ENCODE measurements at places on chromosomes 6 and 20.

GRCh38 chr6:162123797-162124196, 603.8 kb downstream of the PRKN start:
- DNase-seq: no peak

- no peak for DNase-seq
These were observed at the start of gene SLPI for GRCh38 chr20:45254383-45255262. SLPI (minus strand) TSS chr20:45254564; CDS start chr20:45254543, 21 bp downstream.

DNA sequence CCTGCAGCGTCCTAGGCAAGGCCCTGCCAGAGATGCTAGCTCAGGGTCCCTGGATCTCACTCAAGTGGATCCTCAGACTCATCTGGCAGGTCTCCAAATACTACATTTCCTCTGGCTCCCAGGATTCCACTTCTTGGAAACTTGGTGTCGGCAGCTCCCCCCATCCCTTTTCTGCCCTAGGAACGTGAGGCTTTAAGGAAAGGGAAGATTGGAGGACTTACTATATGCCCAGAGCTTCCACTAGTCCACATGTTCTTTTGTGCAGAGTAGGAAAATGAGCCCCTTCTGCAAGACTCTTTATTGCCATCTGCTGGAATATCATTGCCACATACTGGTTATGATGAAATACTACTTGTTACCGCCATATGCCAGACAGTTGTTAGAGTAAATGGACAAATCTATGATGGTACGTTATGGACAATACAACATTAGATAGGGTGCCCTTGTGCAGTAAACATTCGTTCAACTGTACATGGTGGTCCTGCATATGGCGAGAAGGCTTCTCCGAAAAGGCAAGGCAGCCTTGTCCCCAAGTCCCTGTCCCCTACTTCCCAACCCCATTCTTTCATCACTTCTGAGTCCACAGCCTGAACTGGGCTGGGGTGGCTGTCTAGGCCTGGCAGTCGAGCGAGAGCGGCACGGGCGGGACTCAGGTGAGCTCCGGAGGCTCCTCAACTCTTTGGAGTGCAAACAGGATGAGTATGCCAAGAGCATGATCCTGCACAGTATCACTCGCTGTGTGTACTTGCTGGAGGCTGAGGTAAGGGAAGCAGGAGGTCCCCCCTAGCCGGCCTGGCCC, 780 bp downstream of the ARMC12 start:
- no peak for DNase-seq

- DNase-seq: no peak
These were observed 136.2 kb downstream of the HIVEP1 start for GRCh38 chr6:12148317-12148801.

- DNase-seq: no peak
These were observed 429.0 kb downstream of the UTRN start for GRCh38 chr6:144714021-144714712.

DNA sequence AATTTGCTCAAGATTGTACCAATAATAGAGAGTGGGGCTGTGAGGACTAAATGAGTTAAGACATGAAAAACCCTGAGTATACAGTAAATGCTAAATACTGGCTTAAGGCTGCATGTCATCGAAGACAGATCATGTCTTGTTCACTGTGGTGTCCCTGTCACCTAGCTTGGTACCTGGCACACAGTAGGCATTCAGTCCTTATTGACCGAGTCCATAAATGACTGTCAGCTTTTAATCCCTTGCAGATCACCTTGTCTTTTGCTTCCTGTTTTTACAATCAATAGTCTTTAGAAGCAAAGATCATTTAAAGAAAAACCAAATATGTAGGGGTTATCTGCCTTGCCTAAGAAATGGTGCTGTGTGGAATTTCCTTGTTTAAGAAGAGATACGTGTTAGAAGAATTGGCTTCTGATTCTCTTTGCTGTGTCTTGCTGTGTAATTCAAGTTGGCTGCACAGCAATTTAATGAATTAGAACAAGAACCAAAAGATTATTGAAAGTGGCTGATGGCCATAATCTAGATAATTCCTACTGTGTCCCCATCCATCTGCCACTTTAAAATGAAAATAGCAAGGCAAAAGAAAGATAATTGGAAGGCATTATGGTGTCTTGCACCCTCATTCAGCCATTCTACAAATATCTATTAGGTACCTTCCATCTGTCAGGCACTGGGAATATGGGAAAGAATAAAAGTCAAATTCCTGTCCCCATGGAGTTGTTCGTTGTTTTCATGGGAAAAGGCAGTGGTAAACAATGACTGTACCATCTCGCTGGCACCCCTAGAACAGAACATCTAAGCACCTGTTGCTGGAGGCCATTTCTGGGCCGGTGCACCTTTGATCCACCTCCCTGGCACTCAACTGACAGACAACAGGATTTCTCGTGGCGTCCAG, 12.4 kb upstream of the MAPK13 start:
- DNase-seq: no peak

- no peak for DNase-seq
These were observed 123.8 kb downstream of the BANF2 start for GRCh38 chr20:17823409-17824144.

DNA sequence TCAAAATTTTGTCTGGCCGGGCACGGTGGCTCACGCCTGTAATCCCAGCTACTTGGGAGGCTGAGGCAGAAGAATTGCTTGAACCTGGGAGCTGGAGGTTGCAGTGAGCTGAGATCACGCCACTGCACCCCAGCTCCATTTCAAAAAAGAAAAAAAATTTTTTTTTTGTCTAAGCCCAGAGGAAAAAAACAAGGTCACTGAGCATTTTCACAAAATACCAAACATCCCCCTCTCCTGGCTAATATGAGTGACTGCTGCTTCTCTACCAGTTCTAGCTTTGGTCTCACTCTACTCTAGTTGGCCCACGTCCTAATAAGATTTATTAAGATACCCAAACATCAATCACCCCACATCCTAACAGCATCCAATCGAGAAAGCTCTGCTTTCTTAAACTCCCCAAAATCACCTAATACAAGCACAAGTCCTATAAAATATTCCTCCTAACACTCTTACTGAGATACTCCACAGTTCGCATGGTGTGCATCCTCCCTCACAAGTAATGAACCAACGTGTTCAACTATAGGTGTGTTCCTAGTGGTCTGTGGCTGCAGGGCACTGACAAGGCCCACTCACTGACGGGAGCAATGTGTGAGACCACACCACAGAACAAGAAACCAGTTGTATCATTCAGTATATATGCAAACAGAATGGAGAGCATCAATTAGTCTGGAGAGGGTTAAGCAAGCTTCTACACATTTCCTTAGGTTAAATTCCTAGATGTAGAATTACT, 64.2 kb downstream of the FKBP5 start:
- no peak for DNase-seq

DNA sequence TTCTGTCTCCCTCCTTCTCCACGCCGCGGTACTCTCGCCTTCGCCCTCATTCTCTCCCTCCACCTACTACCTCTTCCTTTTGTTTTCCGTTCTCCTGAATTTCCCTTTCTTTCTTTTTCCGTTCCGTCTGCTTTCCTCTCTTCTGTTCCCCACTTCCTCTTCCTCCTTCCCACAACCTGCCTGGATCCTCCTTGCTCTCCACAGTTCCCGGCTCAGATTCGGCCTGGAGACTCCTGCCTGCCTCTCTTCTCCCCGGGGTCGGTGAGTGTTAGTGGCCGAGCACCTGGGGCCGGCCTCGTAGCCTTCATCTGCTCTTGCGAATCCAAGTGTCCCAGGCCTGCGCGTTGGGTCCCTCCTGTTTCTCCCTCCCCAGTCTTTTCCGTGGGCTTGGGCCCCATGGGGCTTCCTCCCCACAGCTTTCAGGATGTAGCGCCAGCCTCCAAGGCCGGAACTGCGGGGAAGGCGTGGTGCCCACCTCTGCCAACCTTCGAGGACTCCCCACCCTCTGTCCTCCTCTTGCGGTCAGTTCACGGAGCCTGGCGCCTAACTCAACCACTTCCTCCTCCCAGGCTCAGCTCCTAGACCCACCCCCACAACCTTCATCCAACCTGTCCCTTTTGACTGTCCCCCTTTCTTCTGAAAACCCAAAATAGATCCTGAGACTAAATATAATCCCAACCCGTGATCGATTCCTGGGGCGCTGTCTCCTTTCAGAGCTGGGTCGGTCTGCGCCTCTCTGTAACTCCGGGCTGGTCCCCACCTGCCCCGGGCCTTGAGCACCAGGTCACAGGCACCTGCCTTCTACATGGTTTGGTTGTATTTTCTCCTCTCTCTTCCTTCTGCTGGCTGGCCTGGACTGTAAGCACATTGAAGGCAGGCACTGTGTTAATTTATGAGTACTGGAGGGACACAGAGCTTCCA, 6.8 kb downstream of the NRN1 start:
- DNase-seq: no peak

DNA sequence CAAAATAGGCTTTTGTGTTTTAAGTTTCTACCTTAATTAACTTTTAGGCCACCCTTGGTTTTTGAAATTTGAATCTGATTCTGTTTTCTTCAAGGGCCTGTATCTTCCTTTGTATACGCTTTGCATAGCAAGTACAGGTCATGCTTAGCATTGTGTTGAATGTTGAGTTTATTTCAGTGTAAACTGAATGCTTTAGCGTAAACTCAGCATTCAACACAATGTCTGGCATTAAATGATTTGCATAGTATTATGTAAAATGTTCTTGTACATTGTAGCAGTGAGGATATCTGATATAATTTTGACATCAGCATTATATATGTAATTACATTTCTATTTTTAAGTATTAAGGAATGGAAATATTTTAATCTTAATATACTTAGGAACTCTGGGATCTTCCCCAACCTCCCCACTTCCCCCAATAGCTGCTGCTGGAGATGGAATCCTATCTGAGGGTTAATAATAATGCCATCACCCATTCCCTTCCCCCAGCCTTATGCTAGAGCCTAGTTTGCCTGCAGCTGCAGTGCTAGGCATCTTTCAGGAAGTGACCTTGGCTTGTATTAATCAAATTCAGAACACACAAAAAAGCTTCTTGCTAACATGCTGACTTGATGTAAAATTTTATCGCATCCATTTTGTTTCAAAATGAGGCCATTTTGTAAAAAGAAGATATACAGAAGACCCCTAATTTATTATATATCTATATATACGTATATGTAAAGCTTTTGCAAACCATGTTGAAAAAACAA, 73.1 kb downstream of the NCOA3 start:
- DNase-seq: no peak

DNA sequence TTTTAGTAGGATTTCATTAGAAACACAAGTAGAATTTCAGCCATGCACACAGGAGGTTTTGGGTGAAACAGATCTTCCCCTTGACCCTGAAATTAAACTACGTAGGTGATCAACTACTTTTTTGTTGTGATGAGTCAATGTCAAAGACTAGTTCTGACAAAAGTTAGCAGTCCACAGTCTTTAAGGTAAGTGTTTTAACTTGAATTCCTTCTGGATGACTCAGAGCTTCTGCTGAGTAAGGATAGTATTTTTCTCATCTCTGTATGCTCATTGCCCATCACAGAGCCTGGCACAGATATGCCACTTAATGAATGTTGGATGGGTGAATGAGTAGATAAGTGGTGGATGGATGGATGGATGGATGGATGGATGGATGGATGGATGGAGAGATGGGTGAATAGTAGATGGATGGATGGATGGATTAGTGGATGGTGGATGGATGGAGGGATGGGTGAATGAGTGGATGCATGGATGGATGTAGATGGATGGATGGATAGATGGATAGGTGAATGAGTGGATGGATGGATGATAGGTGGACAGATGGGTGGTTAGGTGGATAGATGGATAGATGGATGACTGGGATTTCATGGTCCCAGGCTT, 165.3 kb downstream of the ZMYND8 start:
- DNase-seq: no peak

DNA sequence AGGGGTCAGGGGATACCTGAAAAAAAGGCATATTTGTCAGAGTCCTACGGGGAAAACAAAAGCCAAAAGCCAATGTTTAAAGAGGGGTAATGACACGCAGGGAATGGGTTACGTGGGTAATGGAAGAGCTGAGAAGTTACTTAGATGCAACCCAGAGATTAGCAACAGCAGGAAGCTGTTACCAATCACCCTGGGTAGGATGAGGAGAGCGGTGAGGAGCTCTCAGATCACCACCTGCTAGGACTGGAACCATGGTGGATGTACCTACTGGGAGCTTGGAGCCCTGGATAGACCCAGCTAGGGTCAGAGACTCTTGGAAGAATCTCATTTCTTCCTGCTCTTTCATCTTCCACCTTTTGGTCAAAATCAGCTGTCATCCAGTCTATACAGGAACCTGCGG, 51.2 kb upstream of the RNF24 start:
- no peak for DNase-seq

DNA sequence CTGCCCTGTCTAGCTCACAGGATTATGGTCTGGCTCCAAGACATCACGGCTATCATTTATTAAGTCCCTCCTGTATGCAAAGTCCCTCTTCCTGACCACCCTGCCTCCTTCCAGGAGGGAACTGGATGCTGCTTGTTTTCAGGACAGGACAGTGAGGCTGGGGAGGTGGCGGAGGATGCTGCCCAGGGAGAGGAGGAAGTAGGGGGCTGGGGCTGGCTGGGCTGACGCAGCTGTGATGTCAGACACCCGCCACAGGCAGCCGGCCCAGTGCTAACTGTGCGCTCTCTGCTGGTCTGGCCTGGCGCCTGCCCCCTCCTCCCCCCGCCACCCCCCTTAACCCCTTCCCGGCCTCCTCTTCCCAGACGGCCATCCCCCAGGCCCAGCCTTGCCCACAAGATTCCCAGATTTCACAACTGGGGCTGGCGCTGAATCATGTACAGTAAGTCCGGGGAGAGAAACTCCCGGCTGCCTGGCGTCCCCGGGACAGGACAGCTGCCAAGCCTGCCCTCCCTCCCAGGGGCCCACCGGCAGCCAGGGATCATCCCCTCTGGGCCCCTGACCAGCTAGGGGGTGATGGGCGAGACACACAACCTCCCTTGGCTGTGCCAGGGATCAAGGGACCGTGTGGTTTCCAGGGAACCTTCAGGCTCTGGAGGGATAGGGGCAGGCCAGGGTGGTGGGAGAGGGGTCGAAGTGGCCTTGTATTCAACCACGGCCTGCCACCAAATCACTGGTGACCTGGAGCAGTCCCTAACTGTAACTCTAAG, 118.1 kb downstream of the CEBPB start:
- no peak for DNase-seq

- DNase-seq: no peak
These were observed 303 bp downstream of the ILRUN start for GRCh38 chr6:34696189-34696738.

DNA sequence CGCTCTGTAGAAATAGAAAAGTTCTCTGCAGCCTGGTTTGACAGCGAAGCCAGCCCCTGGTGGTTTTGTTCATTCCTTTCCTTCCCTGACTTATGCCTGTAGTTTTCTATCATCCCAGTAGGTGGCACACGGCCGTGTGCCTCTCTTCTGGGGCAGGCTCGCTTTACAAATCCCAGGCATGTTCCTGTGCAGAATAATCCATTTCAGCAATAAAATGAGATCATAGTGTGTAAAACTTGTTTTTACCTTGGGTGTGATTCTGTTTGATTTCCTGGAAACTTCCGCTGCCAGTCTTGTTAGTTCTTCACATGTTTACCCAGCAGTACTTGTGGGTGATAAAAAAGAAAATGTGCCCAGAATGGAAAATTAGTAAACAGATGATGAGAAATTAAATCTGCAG, 7.4 kb upstream of the INSM1 start:
- peak; percentile 31 for DNase-seq

Measured in activated naive CD4-positive, alpha-beta T cell treated with Interleukin-2 at 50 U/mL for 16 hours (primary cell).